ENCODE measurements at places on chromosomes 2 and 18. TPM values are rescaled to one million over a fixed set of nuclear protein-coding genes. Genes with fewer than 3 reads are reported as not detected.

Gene THAP4
- total RNA-seq: 71.4 TPM

Gene ATG16L1
- 39.3 TPM for total RNA-seq

DNA sequence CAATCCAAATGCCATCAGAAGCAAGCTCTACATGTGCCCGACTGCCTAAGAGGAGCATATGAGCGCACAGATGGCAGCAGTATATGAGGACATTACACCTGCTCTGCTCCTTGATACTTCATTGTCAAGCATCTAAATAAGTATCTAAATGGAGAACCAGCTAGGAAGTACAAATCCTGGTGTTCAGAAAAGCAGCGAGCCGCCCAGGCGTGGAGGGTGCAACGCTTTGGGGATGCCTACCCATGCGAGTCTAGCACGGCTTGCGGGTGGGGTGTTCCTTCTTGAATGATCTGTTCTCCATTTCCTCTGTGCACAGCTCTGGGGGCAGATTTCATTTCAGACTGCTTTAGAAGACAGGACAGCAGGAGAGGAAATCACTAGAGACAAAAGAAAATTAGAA, 63.0 kb upstream of the BCL2L11 start:
- no peak for DNase-seq

- DNase-seq: no peak
Observed at GRCh38 chr2:151106805-151107506, 154.7 kb downstream of the RBM43 start.

DNA sequence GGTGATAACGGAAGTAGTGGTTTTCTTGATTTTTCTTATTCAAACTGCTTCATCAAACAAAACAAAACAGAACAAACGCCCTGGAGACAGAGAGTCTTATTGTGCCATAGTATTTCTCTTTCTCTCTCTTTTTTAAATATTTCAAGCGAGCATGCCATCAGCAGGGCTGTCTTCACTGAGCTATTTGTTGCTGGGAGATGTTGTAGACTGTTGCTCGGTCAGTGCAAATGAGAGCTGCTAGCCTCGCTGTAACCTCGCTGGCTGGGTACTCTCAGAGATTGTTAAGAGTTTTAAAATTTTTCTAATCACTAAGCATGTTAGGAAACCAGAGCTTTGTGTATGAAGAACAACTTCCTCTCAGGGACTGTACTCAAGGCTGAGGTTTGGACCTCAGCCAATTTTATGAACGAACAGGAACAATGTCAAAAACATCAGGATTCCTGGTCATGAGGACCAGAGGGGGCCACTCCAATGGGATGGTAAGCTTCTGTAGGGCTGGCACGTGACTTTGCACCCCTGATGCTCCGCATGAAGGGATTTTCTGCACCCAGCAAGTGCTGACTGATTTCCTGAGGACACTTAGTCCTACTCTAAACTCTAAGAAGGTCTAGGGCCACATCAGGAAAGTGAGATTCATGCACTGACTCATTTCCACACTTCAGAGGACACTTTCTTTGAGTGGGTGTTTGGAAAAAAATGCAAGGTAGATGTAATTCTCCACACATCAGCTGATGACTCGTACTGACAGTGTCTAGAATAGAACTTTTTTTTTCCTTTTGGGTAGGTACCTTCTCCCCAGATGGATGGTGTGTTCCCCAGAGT, 59.8 kb upstream of the IL1R1 start:
- no peak for DNase-seq

Data from H9 (cell line).